ENCODE measurements at places on chromosomes 3 and 15.
A peak's percentile ranks its signal among the peaks of the same experiment; 100 is the strongest.

DNA sequence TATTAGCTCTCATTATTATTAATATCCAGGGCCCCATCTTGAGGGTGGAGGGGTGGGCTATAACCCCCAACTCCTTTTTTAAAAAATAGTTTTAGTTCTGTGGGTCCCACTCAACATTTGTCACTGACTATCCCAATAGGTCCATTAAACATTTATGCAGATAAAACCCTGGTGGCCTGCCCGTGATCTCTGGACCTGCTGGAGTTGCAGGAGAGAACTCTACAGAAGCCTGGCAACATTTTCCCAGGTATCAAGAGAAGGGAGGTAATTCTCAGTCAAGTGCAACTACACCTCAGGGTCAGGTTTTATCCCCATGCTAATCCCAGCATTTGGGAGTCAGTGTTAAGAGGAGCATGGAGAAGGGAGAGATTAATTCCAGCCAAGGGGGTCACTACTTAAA is 264.4 kb upstream of the PROK2 start:
- ATAC-seq: no peak

DNA sequence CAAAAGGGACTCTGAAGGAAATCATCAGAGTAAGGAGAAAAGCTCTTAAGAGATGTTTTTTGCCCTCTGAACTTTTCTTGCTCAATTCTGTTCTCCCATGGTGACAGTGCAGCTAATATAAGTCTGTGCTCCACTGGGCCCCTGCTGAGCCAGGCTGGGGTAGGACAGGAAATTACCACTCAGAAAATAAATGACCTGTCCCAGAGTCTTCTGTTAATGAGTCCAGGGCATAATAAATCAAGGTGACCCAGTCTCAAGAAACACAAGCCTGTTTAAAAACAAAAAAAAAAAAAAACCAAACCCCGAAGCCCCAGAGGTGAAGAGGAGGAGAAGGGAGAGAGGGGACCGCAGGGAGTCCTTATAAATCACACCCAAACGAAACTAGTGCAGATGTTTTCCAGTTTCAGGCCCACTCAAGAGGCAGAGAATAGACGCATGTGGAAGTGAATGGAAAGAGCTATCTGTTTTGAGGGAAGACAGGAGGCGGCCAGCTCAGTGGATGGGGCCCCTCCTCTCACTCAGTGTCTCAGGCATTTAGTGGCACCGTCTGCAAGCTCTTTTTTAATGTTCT is 59.8 kb upstream of the BOC start:
- ATAC-seq: peak; percentile 96

DNA sequence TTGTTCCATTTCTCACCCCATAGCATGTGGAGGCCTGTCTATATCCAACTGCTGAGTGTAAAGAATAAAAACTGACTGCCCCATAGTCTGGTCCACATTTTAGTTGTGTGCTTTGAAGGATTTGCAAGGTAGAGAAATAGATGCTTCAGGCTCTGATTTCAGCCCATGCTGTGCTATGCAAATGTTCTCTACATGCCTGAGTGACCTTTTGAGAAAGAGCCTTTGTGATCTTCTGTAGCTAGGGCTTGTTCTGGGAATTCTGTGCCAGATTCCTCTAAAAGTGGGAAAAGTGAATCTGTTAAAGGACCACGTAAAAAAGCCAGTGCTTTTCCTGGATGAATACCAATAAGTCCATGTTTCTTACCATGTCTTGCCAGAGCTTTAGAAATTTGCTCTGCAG is 5.2 kb downstream of the KCTD6 start:
- peak; percentile 85 for ATAC-seq

- no peak for ATAC-seq
Measured at GRCh38 chr15:42693496-42693895, 43.4 kb downstream of the CDAN1 start.

DNA sequence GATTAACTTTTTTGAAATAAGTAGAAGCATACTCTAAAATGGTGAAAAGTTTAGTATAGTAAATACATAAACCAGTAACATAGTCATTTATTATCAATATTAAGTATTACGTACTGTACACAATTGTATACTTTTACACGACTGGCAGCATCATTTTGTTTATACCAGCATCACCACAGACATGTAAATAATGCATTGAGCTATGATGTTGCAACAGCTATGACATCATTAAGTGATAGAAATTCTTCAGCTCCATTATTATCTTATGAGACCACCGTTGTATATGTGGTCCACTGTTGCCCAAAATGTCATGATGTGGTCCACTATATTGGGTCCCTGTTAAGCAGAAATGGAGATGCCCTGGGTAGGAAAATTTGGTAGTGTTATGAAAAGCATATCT is 51.3 kb downstream of the DRD3 start:
- no peak for ATAC-seq

GRCh38 chr15:39510001-39510701 is 70.7 kb upstream of the THBS1 start:
- no peak for ATAC-seq

Measured in motor neuron (in vitro differentiated cells).